OCI-M1 (cell line): ENCODE measurements at places on chromosomes 1 and 21.

DNA sequence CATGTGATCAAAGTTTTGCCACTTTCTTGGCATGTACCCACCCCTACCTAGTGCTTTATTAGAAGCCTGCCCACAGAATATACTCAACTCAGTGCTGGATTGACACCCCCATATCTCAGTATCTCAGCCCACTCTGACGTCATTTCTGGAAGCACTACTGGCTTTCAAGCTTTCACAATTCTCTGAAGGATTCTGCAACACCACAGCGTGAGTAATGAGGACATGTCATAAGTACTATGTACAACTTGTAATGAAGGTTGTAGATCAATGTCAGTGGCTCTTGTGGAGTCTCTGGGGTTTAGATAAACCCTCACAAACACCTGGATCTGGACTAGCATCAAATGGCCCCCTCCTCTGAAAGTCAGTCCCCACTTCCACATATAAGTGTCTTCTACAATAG, 57.2 kb downstream of the TNFSF4 start:
- peak; percentile 20 for DNase-seq

DNA sequence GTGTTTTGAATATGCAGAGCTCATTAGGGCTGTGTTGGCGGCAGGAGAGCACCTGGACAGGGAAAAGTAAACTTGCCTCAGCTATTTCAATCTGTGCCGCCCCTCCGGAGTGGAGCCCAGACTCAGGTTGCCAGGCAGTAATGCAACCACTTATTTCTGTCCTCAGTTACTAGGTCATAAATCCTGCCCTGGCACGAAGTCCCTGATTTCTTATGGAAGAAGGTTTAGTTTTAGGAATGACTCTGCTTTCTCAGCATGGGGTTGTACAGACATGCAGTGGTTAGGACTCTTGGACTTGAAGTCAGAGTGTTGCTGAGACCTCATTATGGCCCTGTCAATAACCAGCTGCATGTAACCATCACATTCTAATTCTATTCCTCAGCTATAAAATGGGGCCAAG, 98.3 kb upstream of the FGGY start:
- no peak for DNase-seq

DNA sequence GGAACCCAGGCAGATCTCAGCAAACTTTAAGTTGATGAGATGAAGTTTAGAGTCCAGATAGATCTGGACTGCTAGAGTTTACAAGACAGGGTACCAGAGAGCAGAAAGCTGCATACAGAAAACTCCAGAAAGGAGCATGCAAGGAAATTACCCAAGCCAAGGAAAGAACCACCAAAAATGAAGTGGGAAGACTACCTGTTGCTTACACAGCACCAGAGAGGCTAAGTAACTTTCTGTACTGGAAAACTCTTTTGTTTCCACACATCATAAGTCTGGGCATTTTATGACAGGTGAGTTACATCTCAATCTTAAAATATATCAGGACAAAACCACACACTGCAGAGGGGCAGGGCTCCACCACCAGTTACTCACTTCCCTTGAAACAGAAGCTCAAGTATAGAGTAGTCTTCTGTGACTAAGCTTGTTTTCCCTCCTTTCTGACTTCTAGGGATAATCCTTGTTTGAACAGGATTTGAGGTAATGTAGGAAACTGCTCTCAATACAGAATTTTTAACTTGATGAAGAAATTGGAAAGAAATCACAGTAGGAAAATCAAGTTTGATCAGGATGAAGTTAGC, 17.4 kb upstream of the GJA9 start:
- no peak for DNase-seq

- DNase-seq: no peak
Observed at GRCh38 chr1:151518936-151519335, 7.7 kb downstream of the CGN start.

- DNase-seq: peak; percentile 79
Observed at GRCh38 chr1:59446257-59446901, 149.5 kb downstream of the FGGY start.

- DNase-seq: peak; percentile 29
Observed at GRCh38 chr1:64469977-64470664, at the start of gene CACHD1. CACHD1 (plus strand) TSS chr1:64470129; CDS start chr1:64470745, 616 bp downstream.

DNA sequence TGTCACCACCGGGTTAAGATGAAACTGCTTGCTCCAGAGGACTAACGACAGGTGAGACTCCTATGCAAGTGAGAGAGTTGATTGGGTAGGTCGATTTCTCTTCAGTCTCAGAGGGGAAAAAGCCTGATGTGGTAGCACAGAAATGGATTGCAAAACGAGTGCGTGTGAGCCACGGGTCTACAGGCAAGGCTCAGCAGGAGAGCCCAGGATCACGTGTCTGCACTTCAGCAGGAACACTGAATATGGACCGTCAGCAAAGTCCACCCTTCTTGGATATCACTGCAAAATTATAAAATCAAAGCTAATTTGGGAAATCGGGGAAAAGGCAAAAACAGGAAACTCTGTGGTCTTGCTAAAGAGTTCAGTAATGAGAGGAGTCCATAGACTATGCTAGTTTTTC, 107.7 kb upstream of the ZNF648 start:
- DNase-seq: no peak

DNA sequence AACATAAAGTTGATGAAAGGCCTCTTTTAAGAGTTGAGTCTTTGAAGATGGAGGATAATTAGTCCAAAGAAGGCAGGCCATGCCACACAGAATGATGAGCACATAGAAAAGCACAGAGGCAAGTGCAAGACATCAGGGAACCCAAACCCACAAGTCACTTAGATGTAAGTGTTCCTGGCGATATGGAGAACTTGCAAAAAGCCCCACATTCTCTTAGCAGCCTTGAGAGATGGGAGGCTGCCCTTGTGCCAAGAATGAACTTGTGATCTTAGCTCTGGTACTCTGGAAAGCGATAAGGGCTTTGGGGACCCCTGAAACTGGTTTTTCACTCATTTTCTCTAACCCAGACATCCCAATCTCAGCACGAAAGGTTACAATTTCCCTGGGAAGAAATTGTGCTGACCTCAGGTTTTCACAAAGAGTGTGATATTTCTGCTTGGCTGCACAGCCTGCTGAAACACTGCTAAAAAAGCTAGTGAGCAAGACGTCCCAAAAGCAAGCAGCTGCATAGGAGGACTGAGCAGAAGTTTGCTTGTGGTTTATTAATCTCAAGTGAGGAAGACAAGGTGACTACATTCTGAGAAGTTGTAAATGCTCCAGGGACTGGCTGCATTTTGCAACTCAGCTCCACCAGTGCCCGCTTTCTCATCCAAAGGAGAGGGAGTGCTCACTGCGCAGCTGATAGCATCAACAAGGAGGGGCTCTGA, 496.9 kb upstream of the CAMK1G start:
- DNase-seq: no peak

GRCh38 chr1:89171067-89171438, 4.8 kb downstream of the GBP7 start:
- DNase-seq: peak; percentile 59

GRCh38 chr1:220157738-220158137, 63.8 kb downstream of the IARS2 start:
- DNase-seq: no peak

DNA sequence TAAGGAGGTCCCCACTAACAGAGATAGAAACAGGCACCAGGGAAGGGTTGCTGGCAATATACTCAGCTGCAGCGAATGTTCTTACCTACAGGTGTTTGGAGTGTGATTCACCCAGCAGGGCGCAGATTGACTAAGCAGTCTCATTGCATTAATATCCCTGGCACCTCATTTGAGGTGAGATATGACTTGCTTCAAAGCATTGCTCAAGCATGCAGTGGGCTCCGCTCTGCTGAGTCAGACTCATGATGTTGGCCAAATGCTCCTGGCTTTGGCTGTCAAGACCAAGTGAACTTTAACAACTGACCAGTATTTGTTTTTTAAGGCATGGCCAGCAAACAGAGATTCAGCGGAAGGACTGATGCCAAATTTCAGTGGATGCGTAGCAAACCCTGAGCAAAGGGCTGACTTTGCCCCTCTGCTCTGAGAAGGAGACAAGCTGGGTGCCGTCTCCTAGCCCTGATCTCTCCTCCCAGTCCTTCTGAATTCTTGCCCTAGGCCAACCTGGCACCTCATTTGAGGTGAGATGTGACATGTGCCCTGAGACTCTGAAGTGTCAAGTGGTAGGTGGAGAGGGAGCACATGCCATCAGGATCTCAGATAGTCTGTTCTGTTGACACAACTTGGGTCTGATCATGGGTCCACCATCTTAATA, 187.1 kb upstream of the COA6 start:
- no peak for DNase-seq

DNA sequence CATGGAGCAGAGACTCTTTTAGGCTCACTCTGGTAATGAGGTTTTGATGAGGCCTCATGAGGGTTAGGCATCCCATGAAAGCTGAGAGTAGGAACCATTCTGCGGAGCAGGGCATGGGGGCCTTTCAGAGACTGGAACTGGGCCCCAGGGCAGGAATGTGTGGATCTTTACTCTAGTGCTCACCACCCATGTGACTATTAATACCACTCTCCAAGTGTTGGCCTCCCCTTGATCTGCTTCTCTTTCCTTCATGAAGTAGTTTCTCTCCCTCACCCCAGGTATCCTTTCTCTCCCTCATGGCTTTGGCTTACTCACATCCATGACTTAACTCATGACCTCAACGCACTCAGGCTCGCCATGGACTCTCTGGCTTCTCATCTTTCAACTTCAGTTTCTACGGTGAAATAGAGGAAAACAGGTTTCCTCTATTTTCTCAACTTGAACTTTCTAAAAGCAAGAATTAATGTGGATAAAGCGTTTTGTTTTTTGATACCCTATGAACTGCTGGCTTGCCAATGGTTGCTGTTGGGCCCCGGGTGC, 50.5 kb upstream of the GADD45A start:
- DNase-seq: no peak

DNA sequence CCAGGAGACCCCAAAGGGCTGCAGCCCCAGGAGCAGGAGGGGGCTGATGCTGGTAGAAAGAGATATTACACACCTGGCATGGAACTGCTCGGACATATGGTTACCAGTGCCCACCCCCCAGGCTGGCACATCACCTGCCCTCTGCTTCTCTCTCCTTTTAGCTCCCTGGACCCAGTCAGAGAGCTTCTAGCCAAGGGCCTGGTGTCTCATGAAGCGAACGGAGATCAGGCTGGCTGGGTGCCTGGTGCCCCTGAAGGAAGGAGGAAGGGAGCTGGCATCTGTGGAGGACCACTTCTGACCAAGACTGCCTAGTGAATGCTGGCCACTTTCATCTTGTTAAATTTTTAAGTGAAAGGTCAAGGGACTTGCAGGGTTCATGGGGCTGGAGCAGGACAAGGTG, 53.1 kb downstream of the FOXO6 start:
- DNase-seq: no peak

GRCh38 chr1:180643693-180644092, 11.9 kb downstream of the XPR1 start:
- no peak for DNase-seq

DNA sequence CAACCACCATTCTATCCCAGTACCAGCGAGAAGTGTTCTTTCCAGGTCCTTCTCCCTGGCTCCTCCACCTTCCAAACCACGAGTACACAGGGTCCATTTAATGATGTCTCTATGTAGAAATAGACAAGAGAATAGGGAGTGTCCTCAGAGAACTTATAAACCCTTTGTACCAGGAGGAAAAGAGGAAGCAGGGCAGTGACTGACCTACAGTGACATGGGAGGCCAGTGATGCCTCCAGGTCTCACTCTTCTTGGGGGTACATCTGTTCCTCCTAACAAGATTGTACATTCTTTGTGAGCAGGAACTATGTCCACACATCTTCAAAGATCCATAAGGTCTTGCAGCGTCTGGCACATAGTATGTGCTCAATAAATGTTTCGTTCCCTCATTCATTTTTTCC, 18.7 kb upstream of the FMOD start:
- DNase-seq: peak; percentile 9

DNA sequence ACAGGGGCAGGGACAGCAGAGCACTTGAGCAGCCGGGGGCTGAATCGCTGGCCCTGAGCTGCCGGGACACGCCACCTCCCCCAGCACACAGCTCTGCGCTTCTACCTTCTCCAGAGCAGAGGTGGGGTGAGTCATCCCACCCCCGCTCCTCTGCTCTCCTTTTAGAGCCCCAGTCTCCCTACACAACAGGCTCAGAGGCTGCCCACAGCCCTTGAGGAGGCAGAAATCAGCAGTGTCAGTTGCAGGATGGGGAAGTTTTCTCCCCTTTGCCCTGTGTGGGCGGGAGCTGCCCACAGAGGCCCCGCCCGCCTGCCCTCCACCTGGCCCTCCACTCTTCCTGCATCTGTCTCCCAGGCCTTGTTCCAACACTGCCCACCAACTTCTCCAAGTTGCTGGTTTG, 94.6 kb downstream of the STUM start:
- DNase-seq: peak; percentile 69

- no peak for DNase-seq
Observed at GRCh38 chr1:210223226-210223904, 9.2 kb upstream of the SERTAD4 start.

DNA sequence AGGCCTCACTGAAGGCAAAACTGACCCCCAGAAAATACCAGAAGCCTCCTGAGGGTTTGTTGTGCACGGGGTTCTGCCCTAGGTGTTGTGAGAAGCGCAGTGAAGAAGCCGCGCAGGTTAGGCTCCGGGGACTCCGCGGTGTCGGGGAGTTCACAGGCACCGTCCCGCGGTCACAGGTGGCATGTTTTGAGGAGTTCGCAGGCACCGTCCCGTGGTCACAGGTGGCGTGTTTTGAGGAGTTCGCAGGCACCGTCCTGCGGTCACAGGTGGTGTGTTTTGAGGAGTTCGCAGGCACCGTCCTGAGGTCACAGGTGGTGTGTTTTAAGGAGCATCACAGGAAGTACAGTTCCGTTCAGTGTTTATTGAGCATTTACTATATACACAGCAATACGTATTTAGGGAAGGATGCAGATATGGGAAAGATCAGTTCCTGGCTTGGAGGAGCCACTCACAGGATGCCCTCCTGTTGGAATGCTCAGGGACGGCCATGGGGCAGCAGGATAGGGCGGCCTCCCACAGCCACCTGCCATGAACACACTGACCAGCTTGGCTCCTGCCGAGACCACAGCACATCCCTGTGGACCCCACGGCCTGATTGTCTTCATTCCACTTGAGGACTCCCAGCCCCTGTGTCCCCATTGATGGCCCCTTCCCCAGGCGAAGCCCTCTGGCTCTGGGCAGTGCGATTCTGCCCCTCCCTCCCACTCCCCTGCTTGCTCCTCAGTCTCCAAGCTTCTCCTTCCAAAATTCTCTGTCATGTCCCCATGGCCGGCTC, 86.0 kb upstream of the VAMP3 start:
- DNase-seq: no peak

- no peak for DNase-seq
Observed at GRCh38 chr1:12006167-12006921, 13.0 kb upstream of the MIIP start.

- DNase-seq: no peak
Observed at GRCh38 chr1:200033511-200034261, 6.2 kb downstream of the NR5A2 start.

DNA sequence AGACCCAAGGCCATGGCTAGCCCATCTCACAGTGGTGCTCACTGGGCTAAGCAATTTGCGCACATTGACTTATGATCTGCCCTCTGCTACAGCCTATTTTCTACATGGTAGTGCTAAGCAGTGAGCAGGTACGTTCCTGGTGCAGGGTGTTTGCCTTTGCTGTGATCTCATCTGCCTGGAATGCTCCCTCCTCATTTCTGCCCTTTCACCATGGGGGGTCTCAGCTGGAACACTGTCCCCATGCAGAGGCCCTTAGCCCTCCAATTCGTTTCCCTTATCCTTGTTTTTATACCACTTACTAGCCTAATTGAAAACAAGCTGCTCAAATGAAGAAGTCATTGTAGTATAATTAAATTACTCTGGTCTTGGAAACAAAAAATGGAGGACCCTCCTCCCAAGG, 2.0 kb upstream of the B3GALT5 start:
- DNase-seq: no peak
